ENCODE measurements at places on chromosomes 5 and 9.

GRCh38 chr5:171805746-171806145 lies 20.1 kb downstream of the SMIM23 start:
- DNase-seq = no peak

GRCh38 chr9:37692622-37693221 lies 42.0 kb downstream of the FRMPD1 start:
- no peak for DNase-seq

DNA sequence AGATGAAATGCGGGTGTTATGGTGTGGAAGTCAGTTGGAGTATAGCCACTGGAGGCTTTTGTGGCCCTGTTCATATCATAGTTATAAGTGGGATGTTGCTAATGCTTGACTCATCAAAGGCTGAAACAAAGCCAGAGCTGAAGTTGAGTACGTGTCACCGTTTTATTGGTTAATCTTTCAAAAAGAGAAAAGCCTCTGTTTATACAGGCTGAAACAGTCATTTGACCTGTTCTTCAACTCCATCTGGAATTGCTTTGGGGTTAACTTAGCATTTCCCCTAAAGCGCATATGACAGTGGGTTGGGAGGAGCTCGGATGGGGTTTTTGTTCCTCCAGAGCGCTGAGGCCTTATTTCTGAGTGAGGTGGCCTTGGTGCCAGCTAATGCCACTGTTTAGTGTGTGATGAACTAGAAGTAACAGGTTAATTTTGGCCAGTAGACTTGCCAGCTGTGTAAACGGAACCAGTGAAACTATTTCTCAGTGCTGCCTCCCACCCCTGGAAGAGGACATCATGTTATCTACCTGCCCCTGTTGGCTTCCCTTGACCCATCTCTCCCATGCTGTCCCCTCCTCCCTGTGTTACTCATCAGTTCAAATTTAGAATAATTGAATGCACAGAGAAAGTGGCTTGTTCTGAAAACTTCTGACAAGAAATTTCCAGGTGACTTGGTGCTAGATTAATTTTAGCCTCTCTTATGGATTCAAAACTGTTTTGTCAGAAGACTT lies 34.2 kb downstream of the MTAP start:
- DNase-seq = peak; percentile 99

- DNase-seq = no peak
Observed at GRCh38 chr5:112117551-112117950, 301.5 kb downstream of the EPB41L4A start.

- peak; percentile 83 for DNase-seq
Observed at GRCh38 chr5:145347026-145347616, 488.0 kb downstream of the PRELID2 start.

DNA sequence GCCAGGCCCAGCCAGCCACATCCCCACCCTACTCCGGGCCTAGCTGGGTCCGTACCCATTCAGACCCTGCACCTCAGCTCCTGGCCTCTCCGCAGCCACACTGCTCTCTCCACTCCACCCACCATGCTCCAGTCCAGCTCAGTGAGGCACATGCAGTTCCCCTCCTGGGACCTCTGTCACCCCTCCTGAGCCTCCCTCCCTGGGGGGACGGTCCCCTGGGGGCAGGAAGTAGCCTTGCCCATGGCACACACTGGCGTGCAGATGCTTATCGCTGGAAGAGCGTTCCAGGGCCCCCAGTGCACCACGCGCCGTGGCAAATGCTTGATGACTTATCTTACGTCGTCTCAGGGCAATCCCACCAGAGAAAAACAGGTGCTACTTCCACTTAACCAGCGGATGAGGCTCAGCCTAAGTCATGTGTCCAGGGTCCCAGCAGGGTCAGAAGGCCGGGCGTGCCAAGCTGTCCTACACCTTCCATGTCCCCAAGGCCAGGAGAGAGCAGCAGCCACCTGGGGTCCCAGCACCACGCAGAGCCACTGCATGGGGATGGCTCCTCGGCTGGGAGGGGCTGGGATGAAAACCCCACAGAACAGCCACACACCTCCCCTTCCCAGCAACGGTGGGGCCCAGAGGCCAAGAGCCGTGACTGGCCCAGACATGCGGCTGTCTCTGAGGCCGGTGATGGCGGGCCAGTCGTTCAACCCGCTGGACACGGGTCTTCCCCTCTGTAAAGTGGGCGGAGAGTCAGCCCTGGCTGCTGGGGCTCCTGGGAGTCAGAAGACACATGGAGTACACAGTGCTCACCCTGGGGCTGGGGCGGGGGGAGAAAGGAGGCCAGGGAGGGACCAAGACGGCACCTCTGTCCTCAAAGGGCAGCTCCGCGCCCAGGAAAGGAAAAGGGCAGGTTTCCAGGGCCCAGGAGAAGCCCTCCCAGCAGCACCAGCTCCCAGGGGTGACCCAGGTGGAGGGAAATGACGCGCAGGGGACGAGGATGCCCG lies 2.6 kb upstream of the CCDC187 start:
- DNase-seq = no peak

- no peak for DNase-seq
Observed at GRCh38 chr5:36723912-36724311, 117.5 kb downstream of the SLC1A3 start.

DNA sequence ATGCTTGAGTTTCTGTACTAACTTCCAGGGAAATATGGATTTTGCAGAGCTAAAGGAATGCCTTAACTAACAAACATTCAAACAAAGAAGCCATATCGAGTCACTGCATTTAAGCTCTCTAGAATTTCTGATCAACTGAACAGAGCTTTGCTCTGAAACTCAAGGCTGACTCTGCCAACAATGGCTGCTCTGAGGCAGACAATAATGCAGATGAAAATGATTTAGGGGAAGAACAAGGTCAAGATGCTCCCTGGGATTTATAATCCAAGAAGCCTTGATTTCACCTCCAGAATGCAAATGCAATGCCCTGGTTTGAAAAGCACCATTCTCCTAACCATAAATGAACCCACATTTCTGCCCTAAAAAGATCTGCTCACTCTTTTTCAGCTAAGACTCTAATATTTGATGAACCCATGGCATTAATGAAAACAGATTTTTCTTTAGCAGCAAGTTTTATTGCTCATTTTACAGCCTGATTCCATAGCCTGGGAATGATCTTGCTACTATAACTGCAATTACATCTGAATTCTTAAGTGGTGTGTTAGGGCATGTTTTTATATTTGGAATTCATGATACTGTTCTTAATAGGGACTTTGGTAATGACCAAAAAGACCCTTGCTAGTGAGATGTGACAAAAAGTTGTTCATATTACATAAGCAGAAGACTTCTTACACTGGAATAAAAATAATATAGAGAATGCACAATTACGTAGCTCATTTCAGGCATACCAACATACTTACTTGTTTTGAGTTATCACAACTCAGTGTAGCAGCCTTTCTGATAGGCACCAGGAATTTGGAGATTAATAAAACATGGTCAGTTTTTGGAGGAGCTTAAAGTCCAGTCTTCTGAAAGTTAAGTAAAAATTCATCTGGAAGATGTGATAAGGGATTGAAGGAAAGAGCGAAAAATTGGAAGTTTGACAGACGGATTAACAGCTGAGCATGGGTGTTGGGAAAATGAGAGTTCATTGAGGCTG lies 169.4 kb downstream of the TRPM3 start:
- peak; percentile 84 for DNase-seq

DNA sequence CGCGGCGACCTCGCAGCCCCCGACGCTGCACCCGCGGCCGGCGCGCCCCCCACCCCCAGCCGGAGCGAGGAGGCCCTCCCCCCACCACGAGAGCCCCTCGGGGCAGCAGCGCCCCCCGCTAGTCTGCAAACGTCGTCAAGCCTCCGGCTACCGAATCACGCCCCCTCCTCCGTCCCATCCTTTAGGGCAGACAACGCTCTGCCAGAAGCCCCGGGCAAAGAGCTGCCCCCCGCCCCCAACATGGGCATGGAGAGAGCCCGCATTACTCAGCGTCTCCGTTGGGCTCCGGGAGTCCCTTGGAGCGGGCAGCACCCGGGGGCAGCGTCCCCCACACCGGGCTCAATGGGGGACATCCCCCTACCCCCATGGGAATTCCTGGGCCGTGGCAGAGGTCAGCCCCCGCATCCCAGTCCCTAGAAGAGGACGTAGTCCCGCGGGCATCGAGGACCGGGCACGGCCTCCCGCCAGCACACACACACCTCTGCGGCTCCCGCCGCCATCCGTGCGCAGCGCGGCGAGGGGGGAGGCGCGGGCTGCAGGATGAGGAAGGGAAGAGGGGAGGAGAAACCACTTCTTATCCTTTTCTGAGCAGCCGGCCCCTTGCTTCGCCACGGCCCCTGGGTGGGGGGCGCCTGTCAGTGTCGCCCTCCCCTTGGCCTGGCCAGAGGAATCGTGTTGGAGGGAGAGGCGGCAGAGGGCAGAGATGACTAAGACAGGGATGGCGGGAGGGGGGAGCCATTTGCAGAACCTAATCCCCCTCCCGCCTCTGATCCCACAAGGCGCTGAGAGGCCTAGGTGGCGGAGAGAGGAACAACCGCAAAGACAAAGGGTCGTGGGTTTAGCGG lies 750 bp downstream of the DNM1 start:
- peak; percentile 62 for DNase-seq

GRCh38 chr5:130884023-130884422 lies 281.0 kb downstream of the HINT1 start:
- no peak for DNase-seq

DNA sequence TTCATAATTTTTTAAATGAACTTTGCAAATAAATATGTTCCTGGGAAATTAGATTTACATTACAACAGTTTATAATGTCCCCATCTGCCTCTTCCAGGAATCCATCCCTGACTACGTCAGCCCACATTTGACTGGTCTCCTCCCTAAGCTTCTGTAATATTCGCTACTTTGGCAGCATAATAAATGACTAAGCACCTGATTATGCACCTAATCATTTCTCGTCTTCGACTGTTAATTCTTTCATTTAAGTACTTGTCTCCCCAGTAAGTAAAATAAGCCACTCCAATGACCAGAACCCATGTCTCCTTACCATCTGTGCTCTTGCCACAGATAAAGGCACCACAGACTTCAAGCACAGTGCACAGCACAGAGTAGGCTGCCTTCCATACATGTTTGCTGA lies 122.7 kb downstream of the DENND1A start:
- DNase-seq = no peak

DNA sequence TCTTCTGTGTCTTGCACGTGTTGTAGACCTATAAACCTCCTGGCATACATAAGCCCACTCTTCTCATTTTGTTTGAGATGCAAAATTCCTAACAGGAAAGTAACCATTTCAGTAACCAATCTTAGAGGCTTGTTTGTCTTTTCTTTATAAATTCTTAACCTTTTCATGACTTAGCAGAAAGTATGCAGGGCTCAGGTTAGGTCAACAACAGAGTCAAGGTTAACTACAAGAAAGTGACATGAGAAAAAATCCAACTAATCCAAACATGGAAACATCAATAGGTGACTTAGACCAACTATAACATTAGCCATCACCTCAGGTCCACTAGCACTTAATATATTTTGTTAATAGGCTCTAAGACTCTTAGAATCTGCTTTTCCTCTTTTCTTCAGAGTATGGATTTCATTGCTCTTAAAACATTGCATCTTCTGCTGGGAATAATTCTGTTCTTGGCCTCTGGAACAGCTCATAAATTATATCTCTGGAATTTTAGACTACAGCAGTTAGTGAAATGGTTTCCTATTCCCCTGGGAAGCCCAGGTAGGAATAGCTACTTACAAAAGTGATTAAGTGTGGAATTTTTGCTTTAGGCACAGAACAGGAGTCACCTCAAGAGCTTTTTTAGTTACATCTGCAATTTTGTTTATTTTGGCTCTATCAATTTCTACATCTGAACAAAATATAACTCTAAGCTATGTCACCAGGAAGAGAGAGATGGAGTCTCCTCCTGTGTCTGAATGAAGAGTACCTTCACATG lies 155.3 kb upstream of the ANKRD55 start:
- DNase-seq = no peak

DNA sequence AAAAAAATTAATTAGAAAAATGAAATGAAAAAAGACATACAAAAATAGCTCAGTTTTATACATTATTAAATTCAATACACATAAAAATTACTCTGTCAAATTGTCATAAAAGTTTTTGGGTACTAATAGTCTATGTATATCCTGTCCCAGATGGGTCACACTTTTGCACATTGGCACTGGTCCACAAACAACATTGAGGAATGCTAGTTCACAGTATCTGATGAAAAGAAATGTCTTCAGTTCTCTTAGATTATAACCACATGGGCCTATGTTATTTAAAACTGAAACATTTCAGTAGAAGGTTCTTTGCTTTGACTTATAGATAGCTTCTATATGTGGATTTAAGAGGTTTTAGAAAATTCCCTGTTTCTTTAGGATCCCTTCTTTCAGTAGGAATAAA lies 39.8 kb downstream of the LNPEP start:
- DNase-seq = peak; percentile 67

GRCh38 chr5:141001446-141001843 lies 35.2 kb downstream of the PCDHAC2 start:
- no peak for DNase-seq

- DNase-seq = peak; percentile 95
Observed at GRCh38 chr5:174532455-174533453, 191.6 kb upstream of the MSX2 start.

DNA sequence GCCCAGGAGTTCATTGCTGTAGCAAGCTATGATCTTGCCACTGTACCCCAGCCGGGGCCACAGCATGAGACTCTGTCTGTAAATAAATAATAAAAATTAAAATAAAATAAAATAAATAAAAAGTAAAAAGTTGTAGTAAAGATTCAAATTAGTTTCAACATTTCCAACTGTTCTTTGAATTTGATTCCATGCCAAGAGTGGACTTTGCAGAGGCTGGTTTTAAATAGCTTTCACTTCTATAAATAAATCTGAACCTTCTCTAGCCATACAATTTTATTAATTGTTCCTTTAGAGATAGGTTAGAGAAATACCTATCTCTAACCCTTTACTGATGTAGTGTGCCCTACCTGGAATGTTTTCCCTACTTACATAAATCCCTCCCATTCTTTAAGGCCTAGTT lies 129.7 kb upstream of the SLIT3 start:
- peak; percentile 13 for DNase-seq

DNA sequence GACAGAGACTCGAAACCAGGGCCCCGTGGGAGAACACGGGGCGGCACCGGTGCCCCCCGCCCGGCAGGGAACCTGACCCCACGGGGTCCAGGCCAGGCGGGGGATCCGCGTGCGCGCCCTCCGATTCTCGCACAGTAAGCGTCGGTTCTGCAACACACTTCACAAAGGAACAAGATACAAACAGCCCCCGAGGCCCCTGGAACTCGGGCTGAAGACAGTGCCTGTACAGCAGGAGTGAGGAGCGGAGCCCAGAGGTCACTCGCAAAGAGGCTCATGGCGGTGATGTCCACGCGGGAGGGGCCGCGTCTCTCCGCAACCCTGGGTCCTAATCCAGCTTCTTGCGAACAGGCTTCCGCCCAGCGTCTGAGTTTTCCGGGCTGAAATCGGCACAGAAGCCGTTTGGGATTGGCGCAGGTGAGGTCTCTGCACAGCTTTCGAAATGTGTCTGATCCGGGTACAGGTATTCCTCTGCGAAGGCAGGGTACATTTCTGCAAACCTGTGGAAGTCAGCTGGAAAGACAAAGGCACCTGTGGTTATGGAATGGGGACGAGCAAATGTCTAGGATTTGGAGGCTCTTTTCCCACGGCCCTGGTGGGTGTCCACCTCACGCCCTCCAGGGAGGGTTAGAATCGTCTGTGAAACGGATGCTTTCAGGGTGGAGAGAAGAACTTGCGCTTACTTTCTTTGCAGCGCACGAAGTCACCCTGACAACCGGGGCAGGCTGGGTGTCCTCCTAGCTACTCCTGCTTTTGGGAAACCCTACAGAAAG lies 18.3 kb upstream of the SLC6A3 start:
- no peak for DNase-seq

All from EH (cell line).